ENCODE measurements at places on chromosomes 4 and X.
A peak's percentile ranks its signal among the peaks of the same experiment; 100 is the strongest.

GRCh38 chr4:40283968-40284367 lies 51.2 kb upstream of the CHRNA9 start:
- no peak for DNase-seq

GRCh38 chrX:110692866-110693265 lies 102.8 kb downstream of the CHRDL1 start:
- no peak for DNase-seq

DNA sequence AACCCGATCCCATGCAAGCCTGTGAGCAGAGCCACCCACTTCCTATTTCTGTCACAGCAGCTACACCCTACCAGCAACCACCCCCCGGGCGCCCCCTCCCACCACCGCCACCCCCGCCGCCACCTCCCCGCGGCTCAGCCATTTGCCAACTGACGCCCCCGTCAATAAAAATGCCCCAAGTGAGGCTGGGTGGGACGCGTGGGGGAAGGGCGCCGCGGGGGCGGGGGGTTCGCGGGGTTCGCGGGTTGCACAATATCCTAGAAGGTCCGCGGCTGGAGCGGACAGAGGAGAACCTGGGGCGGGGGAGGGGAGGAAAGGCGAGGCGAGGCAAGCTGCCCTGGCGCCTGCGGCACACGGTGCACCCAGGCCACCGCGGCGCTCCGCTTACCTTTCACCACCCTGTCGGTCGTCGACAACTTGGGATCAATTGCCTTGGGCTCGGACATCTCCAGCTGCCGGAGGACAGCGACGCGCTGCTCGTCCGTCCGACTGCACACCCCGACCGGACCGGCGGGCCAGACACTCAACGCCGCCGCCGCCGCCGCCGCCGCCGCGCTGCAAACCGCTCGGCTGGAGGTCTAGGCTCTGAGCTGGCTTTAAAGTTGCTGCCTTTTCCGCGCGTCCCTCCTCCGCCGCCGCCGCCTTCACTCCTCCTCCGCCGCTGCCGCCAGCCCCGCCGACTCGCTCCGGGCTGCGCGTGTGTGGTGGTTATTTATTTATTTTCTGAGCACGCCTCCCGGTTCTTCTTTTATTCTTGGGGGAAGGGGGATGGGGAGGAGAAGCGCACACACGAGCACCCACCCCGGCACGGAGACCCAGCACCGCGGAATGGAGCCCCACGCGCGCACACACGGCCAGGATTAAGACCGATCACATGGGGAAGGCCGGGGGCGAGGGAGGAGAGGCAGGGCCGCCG lies 717 bp downstream of the PPP3CA start:
- DNase-seq: peak; percentile 67

DNA sequence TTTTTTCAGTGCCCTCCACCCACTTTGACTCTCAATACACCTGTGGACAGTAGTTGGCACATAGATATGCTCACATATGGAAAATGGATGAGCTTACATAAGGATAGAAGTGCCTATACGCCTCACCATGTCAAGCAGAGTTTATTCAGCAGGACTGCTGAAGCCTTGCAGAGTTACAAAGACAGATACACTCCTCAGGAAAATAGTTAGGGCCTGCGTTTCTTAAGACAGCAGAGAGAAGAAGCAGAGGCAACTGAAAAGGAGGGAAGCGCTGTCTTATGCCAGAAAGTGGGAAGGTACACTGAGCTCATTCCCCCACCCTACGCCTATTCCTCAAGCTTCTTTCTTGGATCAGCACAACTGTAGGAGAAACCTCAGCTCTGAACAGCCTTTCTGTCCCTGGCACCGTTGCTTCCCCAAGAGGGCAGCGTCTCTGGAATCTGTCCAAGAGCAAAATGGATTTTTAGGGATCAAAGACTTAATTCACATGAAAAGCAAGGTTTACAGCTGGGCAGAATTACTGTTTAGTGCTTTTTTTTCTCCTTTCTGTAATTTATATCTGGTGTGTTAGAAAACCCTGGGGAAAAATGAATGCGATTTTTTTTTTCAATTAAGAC lies 37.3 kb upstream of the MBTPS2 start:
- DNase-seq: no peak

GRCh38 chrX:153463031-153463430 lies 7.3 kb downstream of the HAUS7 start:
- DNase-seq: no peak

- no peak for DNase-seq
These were observed 1.5 kb upstream of the MSMO1 start for GRCh38 chr4:165325732-165326512.

DNA sequence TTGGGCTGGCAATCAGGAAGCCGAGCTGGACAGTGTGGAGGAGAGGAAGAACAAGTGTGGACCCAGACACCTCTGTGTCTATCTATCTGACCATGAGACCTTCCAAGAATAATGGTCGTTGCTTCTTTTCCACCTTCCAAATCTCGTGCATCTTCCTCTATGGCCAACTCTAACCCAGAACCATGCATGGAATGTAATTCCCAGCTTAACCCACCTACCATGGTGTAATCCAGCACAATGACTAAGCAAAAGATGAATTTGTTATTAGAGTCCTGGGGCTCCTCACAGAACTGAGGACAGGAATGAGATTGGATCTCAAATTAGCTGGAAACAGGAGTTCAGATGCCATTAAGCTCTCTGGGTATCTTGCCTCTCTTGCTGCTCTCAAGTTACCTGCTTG lies 17.4 kb upstream of the TMEM184C start:
- no peak for DNase-seq

DNA sequence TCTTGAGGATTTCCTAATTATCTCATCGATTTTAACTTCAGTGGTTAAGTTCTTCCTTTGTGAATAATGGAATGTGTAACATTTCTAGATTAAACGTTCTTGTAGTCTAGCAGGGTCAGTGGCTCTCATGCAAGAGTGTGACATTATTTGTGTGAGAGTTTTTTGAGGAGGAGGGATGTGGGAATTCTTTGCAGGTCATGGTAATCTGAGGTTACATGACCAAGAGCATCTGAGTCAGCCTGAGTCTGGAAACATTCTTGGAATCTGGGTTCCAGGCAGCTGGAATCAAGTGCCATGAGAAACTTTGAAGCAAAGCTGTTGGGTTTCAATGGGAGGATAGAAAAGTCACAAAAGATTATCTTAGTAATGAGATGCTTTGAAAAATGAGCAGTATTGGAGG lies 49.5 kb downstream of the GK start:
- DNase-seq: no peak
